ENCODE measurements at places on chromosomes 1 and 21.

DNA sequence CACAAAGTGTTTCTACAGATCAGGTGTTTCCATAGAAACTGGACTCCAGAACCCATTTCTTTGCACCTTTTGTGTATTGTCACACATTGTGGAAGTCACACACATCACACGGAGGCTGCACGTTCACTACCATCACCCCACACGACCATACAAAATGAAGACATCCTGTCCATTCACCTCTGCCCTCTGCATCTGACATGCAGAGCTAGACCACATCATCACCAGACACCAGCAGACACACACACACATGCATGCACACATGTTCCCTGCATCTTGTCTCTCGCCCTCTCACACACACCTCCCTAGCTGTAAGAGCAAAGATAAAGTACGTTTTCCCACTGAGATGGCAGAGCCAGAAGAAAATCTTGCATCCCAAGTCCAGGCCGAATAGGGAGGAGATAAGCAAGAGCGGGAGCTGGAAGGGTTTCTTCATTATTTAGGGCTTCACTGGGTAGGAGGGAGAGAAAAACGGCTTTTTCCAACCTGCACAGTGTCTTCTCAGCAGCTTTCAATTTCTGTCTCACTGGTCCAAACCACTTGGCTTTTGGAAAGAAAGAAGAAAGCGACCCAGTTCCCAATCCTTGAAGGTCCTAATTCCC is 709 bp downstream of the PRELP start:
- DNase-seq, result no peak

GRCh38 chr1:118075116-118075515 is 109.9 kb downstream of the SPAG17 start:
- DNase-seq, result no peak

- DNase-seq, result no peak
These were observed 67.0 kb downstream of the PIK3R3 start for GRCh38 chr1:46065405-46065804.

DNA sequence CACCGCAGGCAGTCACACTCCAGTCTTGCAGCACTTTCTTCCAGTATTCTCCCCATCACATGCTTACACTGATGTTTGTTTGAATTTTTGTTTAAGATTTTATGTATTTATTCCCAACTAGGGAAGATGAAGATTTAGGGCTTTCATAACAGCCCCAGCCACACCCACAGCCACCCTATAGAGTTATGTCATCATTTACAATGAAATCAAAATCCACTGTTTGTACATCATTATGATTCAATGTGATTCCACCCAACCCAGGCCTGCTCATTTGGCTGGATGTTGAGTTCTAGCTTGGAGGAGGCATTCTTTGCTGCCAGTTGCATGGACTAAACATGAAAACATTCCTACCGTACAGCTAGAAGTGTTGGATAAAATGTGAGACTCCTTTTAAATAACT is 35.8 kb downstream of the RIPK4 start:
- no peak for DNase-seq

GRCh38 chr1:53979712-53980450 is 33.7 kb downstream of the LRRC42 start:
- no peak for DNase-seq

- DNase-seq, result no peak
These were observed 42.7 kb downstream of the ATP5PF start for GRCh38 chr21:25691976-25692375.

DNA sequence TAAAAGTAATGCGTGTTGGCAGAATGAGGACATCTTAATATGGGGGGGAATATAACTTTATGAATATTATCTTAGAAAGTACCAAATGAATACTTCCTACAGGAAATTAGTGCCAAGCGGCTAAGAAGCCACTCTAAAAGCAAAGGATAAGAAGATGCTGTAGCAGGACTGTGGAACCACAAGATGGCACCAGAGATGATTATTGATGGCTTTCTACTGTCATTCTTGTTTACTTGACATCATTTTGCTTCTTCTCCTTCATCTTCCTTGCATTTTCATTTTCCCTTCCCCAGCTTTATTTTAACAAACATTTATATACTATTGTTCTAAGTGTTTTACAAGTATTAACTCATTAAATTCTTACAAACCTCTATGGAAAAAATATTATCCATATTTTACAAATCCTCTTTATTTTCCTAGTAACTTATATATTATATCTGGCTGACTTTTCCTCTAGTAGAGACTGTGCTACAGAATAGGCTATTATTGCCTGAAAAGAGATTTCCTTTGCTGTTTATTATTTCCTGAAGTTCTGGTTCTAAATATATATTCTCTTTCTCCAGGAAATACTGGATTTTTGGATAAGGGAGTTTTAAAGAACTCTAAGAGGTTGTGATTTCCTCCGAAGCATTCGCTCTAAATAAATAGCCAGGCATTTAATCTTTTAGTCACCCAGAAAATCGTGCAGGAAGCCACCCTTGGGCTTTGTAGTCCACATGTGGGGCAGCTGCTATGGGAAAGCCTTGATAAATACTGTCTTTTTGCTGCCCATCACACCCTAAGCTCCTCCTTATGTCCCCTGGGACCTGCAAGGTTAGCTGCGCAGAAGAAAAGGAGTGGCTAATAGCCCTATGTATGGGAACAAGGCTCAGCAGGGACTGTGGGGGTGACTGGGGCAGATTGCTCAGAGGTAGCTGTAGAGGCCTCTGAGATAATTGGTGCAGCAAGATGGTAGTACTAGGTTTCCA is 69.8 kb downstream of the TPR start:
- DNase-seq, result no peak

DNA sequence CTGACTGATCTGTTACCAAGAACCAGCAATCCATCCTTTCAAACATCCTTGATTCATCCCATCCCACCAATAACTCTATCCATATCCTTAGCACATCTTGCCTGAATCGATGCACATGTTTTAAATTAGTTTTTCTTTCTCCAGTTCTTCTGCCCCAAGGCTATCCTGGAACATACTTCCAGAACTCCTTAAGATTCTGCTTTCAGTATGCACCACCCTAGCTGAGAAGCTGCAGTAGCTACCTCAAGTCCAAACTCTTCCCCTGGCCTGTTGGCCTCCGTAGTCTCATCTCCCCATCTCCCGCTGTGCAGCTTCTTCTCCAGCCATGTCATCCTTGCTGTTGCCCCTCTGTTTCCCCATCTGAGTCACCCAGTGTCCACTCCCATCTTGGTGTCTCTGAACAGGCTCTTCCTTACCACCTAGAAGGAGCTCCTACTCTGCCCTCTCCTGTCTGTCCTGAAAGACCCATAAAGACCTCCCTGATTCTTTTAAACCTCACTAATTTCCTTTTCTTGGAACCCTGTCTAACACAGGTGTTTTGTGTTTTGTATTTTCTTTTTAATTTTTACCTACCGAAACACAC is 108.0 kb downstream of the SGIP1 start:
- DNase-seq, result no peak

DNA sequence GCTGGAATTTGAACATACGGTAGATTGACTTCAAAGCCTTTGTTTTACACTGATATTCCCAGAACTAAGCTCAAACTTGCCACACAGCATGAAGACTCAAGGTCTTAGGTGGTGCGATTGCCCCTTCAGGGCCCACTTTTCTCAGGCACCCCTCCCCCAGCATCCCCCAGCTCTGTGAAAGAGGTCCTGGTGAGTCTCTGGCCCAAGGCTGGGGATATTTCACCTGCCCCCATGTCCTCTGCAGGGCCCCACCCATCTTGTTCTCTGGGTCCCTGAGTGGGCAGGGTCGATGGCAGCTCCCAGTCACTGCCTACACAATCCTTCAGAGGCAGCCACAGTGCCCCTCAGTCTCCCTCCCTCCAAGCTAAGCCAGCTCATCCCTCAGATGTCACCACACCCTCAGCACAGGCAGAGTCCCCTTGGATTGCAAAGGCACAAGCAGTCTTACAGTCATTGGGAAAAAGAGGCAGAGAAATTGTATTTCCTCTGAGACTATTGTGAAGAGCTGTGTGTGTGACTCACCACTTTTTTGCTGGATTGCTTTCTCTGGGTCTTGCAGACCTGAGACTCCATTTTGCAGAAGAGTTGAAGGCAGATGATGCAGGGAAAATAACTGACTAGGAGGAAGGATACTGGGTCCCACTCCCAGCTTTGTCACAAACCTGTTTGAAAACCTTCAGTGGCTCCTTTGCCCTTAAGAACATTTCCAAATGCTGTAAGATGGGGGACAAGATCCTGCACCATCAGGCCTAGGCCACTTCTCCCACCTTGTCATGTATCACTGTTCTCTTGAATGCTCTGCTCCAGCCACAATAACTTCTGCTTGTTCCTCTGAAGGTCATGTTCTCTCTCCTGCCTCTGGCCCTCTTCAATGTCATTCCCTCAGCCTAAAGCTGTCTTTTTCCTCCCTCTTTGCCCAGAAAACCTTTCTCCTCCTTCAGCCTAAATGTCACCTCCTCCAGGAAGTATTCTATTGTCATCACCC is 119.1 kb upstream of the GRIK3 start:
- DNase-seq, result no peak

GRCh38 chr1:208225954-208226937 is 17.9 kb downstream of the PLXNA2 start:
- DNase-seq, result no peak

DNA sequence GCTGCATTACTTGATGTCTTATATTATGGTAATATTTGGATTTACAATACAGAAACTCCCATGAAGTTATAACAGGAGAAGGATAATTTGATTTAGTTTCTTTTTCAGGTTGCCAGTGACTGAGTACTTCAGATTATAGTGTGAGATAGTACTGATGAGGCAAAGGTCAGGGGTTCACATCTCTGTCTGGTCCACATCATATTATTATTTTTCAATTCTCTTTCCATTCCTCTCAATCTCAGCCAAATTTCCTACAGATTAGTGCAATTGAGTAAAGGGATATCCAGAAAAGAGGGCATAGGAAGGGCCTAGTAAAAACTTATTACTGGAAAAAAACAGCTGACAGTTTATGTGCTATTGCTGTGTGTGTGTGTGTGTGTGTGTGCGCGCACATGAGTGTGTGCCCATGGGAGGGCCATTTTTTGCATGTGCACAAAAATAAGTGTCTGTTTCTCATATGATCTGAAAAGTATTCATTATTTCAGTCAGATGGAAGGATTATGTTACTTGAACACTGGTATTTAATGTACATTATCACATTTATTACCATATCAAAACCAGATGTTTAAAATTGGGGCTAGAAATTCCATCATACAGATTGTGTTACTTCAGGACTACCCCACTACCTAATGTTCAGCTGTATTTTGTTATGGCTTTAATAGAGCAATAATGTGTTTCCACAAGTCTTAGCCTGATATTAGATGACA is 78.3 kb upstream of the KCNK2 start:
- DNase-seq, result no peak

DNA sequence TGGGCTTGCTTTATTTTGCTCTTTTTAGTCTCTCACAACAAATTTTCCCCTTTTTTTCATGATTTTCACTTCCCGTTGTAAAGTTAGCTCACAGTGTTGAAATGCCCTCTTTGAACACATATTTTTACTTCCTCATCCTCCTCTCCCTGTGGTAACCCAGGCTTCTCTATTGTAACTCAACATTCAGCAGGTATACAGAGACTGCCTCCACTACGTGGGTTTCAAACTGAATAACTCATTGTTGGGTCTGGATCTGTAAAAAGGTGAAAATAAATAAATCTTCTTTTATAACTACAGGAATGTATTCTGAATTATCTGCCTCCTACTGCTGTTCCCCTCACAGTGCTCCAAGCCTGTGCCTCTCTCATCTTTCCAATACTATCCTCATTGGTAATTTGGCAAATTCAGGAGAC is 166.4 kb downstream of the RUNX1 start:
- DNase-seq, result no peak

DNA sequence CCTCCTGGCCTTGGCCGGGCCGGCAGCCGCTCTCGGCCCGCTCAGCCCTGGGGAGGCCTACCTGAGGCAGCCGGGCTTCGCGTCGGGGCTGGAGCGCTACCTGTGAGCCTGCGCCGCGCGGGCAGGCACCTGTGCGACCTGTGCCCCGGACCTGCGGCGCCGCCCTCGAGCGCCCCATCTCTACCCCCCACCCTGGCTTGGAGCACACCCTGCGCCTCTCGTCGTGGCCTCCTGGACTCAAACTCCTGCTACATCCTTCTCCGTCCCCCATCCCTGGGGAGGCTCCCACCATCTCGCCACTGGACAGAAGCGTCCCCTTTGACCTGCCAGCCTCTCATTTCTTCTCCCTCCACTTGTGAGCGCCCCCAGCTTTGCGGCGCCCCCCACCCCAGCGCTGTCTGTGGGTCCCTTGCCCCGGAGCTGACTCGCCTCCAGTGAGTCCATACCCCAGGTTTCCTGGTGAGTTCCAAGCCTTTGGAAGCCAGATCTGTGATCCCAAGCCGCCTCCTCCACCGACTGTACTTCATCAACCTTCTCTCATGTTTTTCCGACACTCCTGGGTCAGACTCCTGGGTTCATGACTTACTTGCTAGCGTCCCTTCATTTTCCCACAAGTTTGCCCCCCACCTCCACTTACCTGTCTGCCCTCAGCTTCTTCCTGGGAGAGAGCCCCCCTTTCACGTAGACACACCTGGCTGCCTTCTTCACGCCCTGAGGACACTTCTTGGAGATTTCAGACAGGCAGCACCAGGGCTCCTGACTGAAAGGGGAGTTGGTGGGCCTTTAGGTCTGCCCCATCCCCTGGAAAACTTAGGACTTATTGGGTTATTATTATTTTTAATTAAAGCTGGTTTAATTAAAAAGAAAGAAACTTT is 1.3 kb downstream of the FOXE3 start:
- DNase-seq, result no peak

GRCh38 chr1:185514311-185514710 is 197.3 kb upstream of the IVNS1ABP start:
- no peak for DNase-seq

- no peak for DNase-seq
These were observed 53.6 kb downstream of the KIF21B start for GRCh38 chr1:200969726-200970561.

GRCh38 chr1:60078182-60078581 is 4.6 kb upstream of the C1orf87 start:
- DNase-seq, result no peak

GRCh38 chr1:14236097-14236496 is 362.4 kb upstream of the KAZN start:
- peak; percentile 77 for DNase-seq

- DNase-seq, result no peak
These were observed 636.4 kb upstream of the PLXNA2 start for GRCh38 chr1:208880433-208881100.

DNA sequence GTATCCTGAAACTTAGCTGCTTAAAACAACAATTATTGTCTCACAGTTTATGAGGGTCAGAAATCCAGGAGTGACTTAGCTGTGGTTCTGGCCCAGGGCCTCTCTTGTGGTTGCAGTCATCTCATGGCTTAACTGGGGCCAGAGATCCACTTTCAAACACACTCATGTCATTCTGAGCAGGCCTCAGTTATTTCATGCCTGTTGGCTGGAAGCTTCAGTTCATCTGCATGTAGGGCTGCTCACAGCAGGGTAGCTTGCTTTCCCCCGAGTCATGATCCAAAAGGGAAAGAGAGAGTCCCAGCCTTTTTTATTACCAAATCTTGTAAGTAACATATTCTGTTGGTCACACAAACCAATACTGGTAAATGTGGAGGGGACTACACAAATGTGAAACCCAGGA is 96.6 kb upstream of the B3GALT2 start:
- no peak for DNase-seq

- DNase-seq, result peak; percentile 96
These were observed 29.8 kb downstream of the TEX35 start for GRCh38 chr1:178542554-178543289.

GRCh38 chr1:230299191-230300006 is 126.7 kb downstream of the PGBD5 start:
- peak; percentile 6 for DNase-seq
